Osteocyte (in vitro differentiated cells): ENCODE measurements at places on chromosomes 16 and 17.
A peak's percentile ranks its signal among the peaks of the same experiment; 100 is the strongest.

DNA sequence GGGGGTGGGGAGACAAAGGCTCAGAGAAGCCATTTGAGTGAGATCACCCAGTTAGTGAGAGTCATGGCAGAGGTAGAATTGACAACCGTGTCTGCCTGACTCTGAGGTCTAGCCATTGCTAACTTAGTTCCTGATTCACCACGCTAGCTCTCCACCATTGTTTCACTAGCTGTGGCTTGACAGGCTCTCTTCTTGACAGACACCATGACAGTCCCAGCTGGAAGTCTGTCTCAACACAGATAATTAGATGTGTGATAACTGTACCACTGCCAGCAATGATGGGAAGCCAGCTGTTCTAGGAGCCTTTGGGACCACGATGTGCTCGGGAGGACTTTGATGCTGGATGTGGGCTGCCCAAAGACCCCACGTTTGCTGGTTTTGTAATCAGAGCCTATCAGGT is 170.5 kb upstream of the CACNG3 start:
- no peak for DNase-seq

DNA sequence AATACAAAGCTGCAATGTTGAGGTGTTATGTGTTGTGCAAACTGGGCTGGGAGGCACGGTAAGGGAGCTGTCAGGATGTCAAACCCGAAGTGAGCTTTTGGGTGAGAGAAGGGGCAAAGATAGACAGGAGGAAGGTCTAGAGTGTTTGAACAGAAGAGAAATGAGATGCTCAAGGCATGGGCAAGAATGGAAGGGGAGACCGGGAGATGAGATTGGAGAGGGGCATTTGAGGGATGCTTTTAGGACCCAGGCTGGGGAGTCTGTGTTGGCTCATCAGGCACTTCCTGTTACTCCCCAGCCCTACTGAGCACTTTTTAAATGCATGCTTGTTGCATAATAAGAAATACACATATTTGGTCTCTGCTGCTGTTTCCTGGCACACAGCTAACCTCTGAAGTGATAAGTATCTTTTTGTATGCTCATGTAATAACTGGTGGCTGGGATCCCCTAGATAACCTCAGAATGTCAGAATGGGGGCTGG is 13.7 kb downstream of the UNC45B start:
- DNase-seq: no peak

- no peak for DNase-seq
Observed at GRCh38 chr16:27679899-27680298, 130.0 kb downstream of the KATNIP start.

GRCh38 chr17:45316434-45317110 is at the start of gene MAP3K14:
Gene MAP3K14 (minus strand): TSS chr17:45317020. CDS start chr17:45290745, 26,275 bp downstream.
- peak; percentile 92 for DNase-seq

DNA sequence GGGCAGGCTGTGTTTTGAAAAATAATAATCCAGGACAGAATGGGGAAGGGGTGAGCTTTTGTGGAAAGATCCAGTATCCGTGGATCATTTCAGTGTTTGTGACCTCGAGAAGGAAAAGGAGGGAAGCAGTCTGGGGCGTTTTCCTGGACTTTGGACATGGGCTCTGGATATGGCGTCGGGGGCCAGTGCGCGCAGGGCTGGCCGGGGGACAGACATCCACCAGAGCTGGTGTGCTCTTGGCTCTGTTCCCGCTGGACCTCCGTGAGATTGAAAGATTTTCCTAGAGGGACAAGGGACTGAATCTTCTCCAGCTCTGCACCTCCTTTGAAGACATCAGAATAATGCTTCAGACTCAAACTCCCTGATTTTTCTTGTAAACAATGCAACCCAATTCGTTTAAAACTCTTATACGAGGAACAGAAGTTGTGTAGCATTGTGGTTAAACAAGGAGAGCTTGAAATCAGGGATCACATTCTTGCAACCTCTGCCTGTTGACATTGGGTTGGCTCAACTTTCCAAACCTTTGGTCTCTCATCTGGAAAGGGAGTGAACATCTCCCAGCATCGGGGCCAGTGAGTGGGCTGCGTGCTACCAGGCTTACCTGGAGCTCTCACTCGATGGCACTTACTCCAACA is 75.9 kb downstream of the C16orf95 start:
- DNase-seq: no peak

DNA sequence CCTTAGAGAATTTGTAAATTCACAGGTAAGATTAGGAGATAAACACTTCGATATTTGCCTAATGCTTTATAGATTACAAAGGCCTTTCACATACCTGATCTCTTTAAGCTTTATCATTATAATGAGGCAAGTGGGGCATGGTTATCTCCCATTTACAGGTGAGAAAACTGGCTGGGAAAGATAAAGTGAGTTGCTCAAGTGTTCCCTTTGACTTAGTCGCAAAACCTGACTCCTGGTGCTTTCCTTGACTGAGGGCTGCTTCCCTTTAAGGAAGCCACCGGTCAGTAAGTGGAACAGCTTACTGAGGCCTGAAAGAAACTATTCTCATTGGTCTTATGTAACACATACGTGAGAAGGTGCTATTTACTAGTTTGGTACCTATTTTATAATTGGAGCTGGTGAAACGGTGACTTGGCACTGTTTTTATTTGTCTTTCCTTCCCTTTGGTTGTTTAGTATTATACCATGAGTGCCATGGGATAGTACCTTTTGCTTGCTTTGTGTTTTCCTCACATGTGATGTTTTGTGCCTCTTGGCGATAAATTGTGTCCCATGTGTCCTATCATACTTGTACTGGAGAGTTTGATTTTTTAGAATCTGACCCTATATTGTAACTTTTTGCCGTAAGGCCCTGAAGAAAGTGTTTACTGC is 57.2 kb downstream of the NUP88 start:
- DNase-seq: no peak

DNA sequence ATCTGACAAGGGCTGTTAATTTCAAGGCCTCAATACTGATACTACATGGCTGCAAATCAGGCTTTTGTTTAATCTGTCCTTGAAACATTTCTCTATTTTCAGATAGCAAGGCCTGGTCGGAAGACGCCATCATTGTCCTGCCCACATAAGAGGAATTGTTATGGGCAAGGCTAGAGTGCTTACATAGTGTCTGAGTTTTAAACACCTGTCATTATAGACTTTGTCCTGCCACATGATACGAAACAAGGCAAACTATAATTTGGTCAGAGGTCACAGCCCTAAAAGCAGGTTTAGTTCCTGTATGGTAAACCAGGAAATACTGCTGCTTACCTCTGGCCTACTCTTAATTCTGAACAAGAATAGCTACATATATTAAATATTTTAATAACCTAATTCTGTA is 104.4 kb downstream of the SSH2 start:
- no peak for DNase-seq

- DNase-seq: no peak
Observed at GRCh38 chr16:88771294-88771772, 13.7 kb downstream of the PIEZO1 start.

- DNase-seq: peak; percentile 93
Observed at GRCh38 chr16:3305109-3306068, at the start of the genes TIGD7 and ZNF75A. Gene TIGD7 (minus strand): TSS chr16:3305430. CDS start chr16:3300614, 4,816 bp downstream. Gene ZNF75A (plus strand): TSS chr16:3305497. CDS start chr16:3308429, 2,932 bp downstream.

DNA sequence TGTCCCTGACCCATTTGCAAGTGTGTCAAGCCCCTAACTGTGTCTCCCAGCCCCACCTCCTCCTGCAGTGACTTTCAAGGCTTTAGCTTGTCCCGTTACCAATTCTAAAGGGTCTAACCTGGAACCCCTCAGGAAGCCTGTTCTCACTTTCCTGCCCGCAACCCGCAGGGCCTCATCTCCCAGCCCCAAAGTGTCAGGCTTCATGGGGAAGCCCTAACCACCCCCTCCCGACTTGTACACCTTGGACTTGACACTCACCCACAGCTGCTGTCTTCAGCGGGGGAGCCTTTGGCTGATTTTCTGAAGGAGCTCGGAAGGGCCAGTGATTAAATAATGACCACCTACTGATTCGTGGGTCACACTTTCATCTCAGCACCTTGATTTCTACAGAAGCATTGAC is 33.1 kb downstream of the NLRC5 start:
- no peak for DNase-seq

- DNase-seq: no peak
Observed at GRCh38 chr17:68255731-68256538, 8.1 kb downstream of the AMZ2 start.

- DNase-seq: no peak
Observed at GRCh38 chr16:73037331-73037745, 10.6 kb downstream of the ZFHX3 start.

DNA sequence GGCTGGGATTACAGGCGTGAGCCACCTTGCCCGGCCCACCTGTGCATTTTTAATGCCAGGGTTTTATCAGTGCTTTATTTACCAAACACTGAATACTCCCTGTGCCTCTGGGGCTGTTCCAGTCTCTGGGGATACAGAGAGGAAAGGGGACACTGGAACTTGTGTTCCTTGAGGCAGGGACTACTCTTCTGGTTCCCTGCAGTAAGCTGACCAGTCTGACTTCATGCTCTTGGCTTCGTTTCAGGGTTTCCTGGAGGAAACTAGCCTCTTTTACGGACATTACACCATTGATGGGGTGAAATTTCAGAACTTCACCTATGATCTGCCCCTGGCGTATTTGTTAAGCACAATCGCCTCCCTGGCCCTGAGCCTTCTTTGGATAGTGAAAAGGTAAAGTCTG is 37.4 kb upstream of the COQ7 start:
- no peak for DNase-seq

DNA sequence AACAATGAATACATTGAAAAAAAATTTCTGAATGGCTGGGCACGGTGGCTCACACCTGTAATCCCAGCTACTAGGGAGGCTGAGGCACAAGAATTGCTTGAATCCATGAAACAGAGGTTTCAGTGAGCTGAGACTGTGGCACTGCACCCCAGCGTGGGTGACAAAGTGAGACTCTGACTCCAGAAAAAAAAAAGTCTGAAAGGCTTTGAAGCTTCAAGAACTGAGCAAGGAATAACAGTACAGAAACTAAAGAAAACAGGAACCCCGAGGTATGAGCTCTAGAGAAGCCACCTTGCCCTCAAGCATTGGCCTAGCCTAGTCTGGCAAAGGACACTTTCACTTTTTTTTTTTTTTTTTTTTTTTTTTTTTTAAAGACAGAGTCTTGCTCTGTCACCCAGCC is 45.0 kb downstream of the TEX2 start:
- DNase-seq: no peak

DNA sequence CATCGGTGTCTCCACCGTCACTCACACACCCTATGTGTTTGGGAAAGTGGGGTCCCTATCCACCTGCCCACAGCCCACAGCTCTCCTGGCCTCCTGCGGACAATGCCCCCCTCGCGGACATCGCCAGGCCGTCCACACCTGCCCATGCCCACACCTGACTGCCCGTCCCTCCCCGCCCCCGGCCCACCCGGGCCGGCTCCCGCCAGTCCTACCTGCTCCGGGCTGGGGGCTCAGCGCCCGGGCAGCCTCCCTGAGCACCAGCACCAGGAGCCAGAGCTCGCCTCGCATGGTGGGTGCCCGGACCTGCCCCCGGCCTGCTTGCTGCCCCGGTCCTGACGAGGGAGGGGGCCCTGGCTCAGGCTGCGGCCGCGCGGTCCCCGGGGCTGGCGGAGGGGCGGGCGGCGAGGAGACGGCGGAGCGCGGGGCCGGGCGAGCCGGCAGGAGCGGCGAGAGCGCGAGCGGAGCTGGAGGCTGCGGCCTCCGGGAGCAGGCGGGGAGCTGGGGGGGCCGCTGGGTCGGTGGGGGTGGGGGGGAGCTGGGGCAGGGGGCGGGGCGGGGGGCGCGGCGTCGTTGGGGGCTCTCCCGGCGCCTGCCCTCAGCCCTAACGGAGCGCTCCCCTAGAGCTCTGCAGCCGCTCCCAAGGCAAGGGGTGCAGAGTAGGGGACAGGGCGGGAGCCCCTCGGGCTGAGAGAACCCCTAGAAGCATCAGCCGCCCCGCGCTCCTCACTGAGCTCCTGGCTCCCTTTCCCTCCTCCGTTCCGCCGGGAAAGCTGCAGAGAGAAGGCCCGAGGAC is at the start of gene PLXDC1:
PLXDC1 (minus strand) TSS at position 488 of the 793 bp plus-strand sequence; CDS start at position 288, 200 bp downstream.
- DNase-seq: no peak

DNA sequence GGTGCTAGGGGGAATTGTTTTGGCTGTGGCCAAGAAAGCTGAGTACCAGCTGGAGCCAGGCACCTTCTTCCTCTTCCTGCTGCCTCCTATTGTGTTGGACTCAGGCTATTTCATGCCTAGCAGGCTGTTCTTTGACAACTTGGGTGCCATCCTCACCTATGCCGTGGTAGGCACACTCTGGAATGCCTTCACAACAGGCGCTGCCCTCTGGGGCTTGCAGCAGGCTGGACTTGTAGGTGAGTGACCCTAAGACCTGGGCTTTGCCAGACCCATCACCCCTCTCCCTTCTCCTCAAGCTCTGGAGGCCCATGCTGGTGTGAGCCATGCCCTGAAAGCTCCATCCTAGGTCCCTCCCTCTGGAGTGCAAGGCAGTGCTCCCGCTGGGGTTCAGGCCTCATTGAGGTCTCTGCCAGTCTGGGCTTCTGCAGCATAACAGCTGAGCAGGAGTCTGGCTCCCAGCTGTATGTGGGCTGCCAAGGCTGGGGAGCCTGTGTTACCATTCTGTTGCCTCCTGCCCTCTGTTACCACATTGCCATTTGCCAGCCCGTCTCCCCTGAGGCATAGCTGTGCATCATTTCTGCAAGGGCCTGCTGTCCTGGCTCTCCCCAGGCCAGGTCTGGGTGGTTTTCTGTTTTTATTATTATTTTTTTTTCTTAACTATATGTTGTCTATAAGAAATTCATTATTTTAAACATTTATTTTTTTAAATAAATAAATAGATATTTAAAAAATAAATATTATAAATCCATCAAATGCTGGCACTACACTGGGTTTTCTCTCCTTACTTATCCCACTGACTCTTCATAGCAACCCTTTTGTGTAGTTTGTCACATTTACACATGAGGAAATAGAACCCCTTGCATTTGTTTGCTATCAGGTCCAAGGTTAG is 4.1 kb downstream of the SLC9A5 start:
- DNase-seq: no peak

GRCh38 chr16:57994361-57994760 is 6.1 kb downstream of the ZNF319 start:
- no peak for DNase-seq

DNA sequence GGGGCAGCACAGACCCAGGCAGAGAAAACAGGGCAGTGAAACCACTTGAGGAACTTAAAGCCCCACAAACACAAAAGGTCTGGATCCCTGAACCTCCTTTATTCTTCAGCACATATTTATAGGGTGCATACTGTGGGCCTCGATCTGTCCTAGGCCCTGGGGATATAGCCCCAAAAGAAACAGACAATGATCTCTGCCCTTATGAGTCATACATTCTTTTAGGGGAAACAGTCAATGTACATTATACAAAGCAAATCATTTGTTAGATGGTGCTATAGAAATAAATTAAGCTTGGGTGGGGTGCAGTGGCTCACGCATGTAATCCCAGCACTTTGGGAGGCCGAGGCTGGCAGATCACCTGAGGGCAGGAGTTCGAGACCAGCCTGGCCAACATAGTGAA is 10.0 kb upstream of the HES7 start:
- no peak for DNase-seq
